Heart left ventricle (tissue), 16 donors: ENCODE measurements at places on chromosomes 3 and 15. TPM values are rescaled to one million over a fixed set of nuclear protein-coding genes. Genes with fewer than 3 reads are reported as not detected.

DNA sequence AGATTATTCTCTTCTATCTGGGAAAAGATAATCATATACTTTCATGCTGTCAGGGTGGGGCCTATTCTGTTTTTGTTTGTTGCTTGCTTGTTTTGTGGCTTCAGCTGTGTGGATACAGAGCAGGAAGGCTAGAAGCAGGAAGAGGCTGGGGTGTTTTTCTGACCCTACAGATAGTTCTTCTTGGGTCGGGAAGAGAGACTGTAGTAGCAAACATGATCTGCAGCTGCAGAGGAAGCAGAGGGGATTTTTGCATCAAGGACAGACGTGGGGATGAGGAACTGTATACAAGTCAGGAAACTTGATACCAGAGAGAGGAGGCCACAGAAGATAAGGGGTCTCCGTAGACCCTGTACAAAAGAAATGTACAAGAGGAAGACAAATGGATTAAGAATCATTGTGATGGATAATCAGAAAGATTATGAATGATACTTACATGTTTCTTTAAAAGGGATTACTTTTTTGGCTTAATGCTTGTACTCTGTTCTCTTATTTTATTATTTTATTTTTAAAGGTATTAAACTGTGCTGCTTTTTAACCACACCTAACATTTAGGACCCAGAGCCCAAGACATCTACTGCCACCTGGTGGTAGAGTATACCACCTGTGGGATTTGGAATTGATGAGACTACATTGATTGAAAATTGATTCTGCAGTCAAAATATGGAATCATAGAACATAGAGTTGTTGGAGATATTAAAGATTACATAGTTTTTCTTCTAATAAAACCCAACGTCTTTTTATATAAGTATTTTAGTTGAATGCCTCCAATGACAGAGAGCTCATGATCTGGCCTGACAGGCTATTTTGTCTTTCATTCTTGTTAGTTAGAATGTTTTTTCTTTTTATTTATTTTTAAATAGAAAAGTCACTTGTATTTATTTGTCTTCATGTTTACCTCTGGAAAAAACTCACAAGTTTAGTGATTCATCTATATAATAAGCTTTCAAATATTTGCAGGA is 87.3 kb upstream of the ROPN1 start:
- DNase-seq, result no peak

- no peak for DNase-seq
Observed at GRCh38 chr3:9142362-9142761, 107.1 kb downstream of the SRGAP3 start.

GRCh38 chr15:39078026-39078425 is 502.9 kb upstream of the THBS1 start:
- no peak for DNase-seq

- DNase-seq, result no peak
Observed at GRCh38 chr3:188469228-188469885, 315.4 kb downstream of the LPP start.

DNA sequence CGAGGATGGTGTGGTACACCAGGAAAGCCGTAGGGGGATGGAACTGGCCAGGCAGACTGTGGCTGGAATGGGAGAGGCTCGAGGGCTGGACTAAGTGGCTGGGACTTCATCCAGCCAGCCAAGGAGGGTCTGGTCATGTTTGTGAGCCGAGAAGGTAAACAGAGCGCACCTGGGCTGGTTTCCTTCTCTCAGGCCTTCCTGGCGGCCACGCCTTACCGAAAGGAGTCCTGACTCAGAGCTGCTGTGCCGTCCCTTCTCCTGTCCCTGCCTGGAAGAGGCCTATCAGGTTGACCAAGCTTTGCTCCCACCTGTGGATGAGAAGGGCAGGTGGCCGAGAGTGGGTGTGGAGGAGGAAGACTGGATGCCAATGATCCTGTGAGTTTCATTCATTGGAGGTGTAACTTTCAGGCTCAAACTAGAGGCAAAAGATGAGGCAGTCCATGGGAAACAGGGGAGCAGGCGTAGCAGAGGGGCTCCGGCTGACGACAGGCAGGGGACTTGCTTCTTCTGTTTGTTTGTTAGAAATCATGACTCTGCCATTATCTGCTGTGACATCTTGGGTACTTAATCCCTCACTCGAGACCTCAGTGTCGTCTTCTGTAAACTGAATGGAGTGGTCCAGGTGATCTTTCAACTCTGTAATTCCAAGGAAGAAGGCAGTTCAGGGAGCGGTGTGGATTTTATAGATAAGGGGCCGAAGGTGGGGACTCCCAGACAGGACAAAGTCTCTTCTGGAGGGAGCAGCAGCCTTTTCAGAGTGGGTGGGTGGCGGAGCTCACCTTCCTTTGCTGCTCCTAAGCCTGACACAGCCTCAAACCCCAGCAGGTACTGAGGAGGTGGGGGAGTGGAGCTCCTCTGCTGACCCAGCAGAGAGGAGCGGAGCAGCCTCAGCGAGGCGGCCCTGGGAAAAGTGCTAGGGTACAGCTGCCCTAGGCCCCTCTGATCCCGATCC is 71.8 kb upstream of the GATM start:
- DNase-seq, result no peak

- no peak for DNase-seq
Observed at GRCh38 chr3:48118928-48119327, 69.3 kb downstream of the CDC25A start.

DNA sequence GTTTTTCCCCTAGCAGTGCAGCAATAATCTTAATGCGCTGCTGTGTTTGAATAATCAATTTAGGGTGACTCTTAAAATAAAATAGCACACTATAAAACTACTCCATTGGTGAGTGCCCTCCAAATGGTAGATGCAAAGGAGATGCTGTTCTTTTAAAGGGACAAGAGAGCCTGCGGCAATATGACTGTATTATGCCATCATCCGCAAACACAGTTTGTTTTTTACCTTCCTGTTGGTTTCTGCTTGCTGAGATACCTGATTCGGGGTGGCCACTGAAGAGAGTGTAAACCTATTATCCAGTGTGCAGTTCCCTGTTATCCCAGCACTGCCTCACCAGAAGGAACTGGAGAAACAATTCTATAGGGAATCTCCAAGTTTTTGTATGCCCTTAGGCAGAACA is 523.1 kb upstream of the TGFBR2 start:
- DNase-seq, result no peak

DNA sequence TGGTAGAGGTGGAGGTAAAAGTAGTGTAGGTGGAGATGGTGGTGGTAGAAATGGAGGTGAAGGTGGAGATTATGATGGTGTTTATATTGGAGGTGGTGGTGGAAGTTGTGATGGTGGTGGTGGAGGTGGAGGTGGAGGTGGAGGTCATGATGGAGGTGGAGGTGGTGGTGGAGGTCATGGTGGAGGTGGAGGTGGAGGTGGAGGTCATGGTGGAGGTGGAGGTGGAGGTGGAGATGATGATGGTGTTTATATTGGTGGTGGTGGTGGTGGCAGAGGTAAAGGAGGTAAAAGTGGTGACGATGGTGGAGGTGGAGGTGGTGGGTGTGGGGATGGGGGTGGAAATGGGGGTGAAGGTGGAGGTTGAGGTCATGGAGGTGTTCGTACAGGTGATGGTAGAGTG is 107.8 kb downstream of the ASB7 start:
- no peak for DNase-seq

- DNase-seq, result no peak
Observed at GRCh38 chr3:194556086-194557056, 69.6 kb upstream of the ATP13A3 start.

DNA sequence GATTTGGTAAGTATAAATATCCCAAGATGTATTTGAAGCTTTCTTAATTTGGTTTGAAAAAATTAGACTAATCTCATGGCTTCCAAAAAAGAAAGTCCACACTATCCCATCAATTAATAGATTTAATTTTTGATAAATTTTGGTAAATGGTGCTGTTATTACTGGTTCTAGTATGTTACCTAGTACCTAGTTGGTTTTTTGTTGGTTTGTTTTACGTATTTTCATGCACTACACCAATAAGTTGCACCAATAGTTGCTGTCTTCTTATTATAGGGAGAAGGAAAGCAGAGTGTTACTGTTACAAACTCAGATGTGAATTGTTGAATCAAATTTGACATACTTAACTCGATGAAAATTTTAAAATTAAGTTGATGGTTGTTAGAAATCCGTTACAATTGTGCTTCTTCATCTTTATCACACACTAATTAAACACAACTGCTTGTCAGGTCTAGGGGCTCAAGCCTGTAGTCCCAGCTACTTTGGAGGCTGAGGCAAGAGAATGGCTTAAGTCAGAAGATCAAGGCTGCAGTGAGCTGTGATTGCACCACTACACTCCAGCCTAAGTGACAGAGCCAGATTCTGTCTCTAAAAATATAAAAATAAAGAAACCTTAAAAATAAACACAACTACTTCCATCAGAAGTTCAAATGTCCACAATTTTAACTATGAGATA is 23.1 kb upstream of the MBNL1 start:
- DNase-seq, result no peak

- no peak for DNase-seq
Observed at GRCh38 chr15:60529332-60529731, 50.4 kb upstream of the ICE2 start.

- DNase-seq, result no peak
Observed at GRCh38 chr3:99761415-99762165, 56.1 kb upstream of the CMSS1 start.

GRCh38 chr15:98025237-98025636 is 64.7 kb downstream of the ARRDC4 start:
- no peak for DNase-seq

The COX5A gene
- 1,480 TPM for polyA plus RNA-seq

The TRAIP gene
- 0.72 TPM for polyA plus RNA-seq

The HEG1 gene
- 39.0 TPM for polyA plus RNA-seq

The STRIT1 gene
- polyA plus RNA-seq, result 12.0 TPM

The AHSG gene
- polyA plus RNA-seq, result 0.06 TPM

The BTLA gene
- polyA plus RNA-seq, result not detected
